Stimulated activated CD8-positive, alpha-beta memory T cell treated with anti-CD3 and anti-CD28 coated beads, Interleukin-4, amount 100 ng/mL, for 1 hour (primary cell): ENCODE measurements at places on chromosomes 3 and 15.

DNA sequence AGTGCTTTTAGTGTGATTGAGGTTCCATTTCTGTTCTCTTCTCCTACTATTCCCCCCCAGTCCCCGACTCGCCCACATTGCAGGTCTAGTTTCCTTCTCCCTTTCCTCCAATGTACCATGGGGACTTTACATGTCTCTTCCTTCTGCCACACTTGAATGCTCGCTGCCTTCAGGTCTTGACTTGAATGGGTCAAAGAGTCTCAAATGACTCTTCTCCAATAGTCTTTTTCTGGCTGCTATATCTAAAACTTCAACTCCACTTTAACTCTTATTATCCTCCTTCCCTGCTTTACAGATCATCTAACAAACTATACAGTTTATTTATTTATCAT is 213.9 kb upstream of the SLC2A2 start:
- DNase-seq = no peak

- no peak for DNase-seq
Measured at GRCh38 chr3:101963902-101964362, 114.6 kb downstream of the NFKBIZ start.

DNA sequence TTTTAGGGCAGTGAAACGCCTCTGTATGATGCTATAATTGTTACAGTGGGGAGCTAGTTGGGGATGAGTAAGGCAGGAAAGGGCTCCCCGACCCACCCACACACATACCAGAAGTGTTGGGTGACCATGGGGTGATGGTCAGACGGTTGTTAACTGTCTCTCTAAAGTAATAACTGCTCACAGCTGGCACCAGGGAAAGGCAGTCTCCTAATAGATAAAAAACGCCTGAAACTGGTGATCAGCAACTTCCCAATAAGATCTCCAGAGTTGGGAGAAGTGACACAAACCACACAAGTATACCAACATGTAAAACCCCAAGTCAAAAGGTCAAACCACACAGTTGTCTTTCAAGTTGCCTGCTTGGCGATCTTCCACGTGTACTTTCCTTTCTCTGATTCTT is 346.5 kb upstream of the CNTN4 start:
- no peak for DNase-seq

GRCh38 chr3:119912220-119912619 is 130.3 kb downstream of the NR1I2 start:
- DNase-seq = no peak

GRCh38 chr3:190491533-190492054 is 22.3 kb upstream of the IL1RAP start:
- no peak for DNase-seq

- no peak for DNase-seq
Measured at GRCh38 chr3:38644662-38645053, 4.8 kb downstream of the SCN5A start.

DNA sequence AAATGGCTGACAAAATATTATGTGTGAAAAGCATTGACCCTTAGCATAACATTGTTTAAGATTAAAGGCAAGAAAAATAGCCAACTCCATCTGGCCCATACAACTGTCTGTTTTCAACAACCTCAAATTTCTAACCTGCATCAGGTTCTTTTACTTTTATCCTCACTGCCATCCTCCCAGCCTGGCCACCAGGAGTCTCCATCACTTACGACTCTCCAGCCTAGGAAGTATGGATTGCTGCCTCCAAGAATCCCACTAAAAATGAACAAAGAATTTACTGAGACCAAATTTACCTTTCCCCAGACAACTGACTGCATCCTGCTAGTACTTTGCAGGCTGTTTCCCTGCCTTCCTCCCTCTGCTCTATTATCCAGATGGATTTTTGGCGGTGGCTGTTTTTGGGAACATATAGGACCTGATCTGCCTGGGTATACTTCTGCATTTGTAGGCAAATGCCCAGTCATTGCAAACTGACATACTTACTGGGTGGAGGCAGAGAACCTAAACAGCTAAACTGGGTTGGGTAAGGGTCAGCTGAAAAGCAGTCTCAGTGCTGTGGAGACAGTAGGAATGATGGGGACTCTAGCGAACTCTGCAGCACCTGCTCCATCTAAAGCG is 144.2 kb downstream of the GHSR start:
- no peak for DNase-seq

- no peak for DNase-seq
Measured at GRCh38 chr3:9276761-9277370, 27.4 kb upstream of the SRGAP3 start.

DNA sequence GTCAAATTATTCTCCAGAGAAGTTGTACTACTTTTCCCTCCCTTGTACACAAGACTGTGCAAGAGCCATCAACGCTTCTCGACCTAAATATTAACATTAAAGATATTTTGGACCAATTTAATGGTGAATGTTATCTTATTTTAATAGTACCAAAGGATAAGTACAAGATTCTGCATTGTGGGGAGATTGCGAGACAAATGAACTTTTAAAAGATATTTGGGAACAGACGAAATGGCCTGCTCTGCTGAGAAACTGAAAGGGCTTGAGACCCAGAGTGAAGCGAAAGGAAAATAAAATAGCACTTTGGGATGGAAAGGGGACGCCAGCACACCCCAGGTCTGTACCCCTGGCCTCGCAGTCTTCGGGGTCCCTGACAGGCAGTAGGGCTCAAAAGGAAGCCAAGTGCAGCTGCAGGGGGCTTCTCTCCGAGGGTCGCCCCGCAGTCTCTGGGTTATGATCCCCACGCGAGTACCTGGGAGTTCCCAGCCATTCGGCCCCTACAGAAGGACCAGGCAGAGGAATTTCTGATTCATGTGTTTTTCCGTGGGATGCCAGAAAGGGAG is 97.6 kb upstream of the VGLL3 start:
- DNase-seq = no peak

GRCh38 chr15:61106889-61107288 is 122.2 kb downstream of the RORA start:
- DNase-seq = no peak

- no peak for DNase-seq
Measured at GRCh38 chr15:62691008-62691407, 351.5 kb upstream of the TPM1 start.

- DNase-seq = no peak
Measured at GRCh38 chr15:77342807-77343206, 77.1 kb downstream of the PEAK1 start.
